ENCODE measurements at places on chromosomes 4 and X.
A peak's percentile ranks its signal among the peaks of the same experiment; 100 is the strongest.

GRCh38 chr4:77501851-77502250 is 103.8 kb upstream of the CXCL13 start:
- DNase-seq, result no peak

DNA sequence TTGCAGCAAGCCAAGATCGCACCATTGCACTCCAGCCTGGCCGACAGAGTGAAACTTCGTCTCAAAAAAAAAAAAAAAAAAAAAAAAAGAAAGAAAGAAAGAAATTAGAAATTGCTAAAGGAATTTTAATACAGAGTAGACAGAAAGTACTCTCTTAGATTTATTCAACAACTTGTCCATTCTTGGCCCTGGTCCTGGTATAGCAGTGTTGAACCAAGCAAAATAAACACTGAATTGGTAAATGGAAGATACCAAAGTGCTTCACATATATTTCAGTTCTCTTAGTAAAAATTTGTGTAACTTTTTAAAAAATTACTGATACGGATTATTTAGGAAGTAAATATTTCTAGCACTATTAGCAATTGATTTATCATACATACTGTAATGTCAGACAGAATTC is 165.9 kb upstream of the TLL1 start:
- DNase-seq, result no peak

- peak; percentile 57 for DNase-seq
Observed at GRCh38 chr4:173289353-173289727, 44.8 kb downstream of the HMGB2 start.

- no peak for DNase-seq
Observed at GRCh38 chrX:103776546-103776945, at the start of gene PLP1. PLP1 (plus strand) TSS chrX:103776840; CDS start chrX:103776996, 156 bp downstream.

GRCh38 chr4:60579335-60579734 is 620.8 kb upstream of the ADGRL3 start:
- no peak for DNase-seq

- no peak for DNase-seq
Observed at GRCh38 chrX:121671649-121672048, 624.2 kb downstream of the GLUD2 start.

DNA sequence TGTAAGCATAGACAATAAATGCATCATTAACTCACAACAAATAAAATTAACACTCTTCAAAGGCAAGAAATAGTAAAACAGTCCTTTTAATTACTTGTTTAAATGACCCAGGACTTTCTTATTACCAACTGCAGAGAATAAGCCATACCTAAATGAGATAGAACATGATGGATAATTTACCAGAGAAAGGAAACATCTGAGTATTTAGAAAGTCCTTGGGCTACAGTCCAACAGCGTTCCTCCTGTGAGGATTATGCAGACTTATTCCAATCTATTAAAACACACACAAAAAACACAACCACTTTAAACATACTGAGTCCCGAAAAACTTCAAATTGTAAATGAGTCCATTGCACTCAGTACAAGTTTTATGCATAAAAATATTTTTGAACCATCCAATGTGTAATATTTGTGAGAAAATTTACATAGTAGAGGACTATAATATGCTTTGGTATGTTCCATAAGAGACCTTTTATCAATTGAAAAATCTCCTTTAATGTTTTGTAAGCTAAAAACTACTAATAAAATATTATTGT is 129.2 kb downstream of the NR3C2 start:
- no peak for DNase-seq

All from NB4 (cell line).